ENCODE measurements at places on chromosomes 5 and 9.

DNA sequence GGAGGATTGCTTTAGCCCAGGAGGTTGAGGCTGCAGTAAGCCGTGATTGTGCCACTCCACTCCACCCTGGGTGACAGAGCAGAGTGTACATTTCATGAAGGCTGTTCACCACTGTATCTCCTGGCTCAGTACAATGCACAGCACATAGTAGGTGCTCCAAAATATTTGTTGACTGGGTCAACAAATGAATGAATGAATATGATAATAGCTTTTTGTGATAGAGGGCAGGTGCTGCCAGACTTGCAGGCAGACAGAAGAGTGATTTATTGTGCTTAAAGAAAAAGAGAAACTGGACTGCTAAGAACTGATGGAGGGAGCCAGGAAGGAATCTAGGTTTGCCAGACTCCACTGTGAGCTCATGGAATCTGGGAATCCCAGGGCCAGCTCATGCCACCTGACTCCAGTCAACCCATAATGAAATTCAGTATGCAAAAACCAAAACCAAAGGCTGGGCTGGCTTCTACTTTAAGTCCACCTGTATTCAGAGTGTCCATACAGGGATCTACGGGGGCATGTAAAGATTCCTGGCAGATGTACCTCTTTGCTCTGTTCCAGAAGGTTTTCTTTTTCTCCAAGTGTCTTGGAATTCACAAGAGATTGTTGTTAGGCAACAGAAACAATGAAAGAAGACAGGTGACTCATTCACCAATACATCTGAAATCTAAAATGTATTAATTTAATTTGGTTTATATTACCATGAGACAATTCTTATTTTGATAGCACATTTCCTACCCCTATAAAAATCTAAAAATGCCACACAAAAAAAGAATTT, 15.5 kb upstream of the CTNNA1 start:
- DNase-seq, result no peak

- no peak for DNase-seq
Measured at GRCh38 chr9:108257382-108257781, 598.4 kb downstream of the ACTL7B start.

DNA sequence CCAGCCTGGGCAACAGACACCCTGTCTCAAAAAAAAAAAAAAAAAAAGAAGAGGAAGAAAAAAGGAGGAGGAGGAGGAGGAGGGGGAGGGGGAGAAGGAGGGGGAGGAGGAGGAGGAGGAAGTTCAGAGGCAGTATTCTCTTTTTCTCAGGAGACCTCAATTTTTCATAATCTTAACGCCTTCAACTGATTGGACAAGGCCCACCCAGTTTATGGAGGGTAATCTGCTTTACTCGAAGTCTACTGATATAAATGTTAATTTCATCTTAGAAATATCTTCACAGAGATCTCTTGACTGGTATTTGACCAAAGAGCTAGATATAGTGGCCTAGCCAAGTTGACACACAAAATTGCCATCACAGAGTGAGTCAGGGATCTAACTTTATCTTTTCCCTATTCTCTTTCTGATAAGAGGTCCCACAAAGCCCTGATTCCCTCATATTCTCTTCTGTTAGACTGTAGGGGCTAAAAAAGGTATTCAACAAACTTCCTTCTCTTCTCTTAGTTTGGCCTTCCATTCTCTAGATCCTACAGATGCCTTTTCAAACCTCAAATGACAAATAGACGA, 115.5 kb upstream of the ABCA1 start:
- no peak for DNase-seq

- no peak for DNase-seq
Measured at GRCh38 chr9:77063645-77064285, 44.3 kb downstream of the FOXB2 start.
